ENCODE measurements at places on chromosomes 4 and X. TPM values are rescaled to one million over a fixed set of nuclear protein-coding genes. Genes with fewer than 3 reads are reported as not detected.

DNA sequence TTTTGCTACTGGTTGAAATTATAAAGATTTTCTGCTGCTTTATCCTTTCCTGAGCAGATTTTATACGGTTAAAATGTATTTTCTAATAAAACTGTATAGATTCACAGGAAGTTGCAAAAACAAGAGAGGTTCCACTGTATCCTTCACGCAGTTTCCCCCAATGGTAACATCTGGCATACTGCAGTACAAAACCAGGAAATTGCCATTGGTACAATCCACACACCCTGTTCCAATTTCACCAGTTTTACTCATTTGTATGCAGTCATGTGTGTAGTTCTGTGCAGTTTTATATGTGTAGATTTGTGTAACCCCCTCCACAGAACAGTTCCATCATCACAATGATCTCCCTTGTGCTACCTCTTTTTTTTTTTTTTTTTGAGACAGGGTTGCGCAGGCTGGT, 20.0 kb downstream of the DDX3X start:
- DNase-seq, result no peak

PABPC1L2B gene
- not detected for total RNA-seq

DNA sequence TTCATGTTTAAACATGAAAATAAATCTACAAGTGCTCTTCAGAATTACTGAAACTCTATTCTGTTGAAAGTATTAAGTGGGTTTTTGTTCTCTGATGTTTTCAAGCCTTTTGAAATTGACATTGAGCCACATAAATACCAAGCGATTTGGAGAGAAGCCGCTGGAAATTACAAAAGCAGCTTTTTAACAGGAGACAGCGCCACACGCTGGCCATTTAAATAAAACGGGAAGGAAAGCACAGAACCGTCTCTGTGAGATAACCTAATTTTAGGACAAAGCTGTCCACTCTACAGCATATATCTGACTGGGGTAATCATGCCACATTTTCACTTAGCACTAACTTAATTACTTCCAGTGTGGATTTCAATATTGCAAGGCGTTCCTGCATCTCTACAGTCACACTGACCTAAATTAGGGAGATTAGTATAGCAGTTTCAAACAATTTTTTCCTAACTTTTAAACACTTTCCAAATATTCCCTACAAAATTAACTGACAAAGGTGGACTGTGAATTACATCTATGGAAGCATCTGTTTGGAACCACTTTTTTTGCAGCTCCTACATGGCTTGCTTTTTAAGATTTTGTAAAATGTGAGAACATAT, 6.8 kb upstream of the ANOS1 start:
- DNase-seq, result no peak

GRCh38 chrX:149979126-149979644, 40.9 kb upstream of the EOLA2 start:
- no peak for DNase-seq

SYNPO2 gene
- total RNA-seq, result 418 TPM

UGT2A1 gene
- not detected for total RNA-seq

DNA sequence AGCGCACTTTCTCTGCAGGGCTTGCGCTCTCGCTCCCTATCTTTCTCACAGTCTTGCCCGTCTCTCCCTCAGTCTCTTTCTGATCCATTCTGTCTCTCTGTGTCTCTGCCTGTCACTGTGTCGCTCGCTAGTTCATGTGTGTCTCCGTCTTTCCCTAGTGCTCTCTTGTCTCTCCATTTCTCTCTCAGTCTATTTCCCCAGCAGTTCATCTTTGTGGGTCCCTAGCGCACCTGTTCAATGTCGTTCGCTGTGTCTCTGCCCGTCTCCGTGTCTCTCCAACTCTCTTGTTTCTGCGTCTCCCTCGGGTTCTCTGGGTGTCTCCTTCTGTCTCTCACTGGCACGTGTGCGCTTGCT, 1.5 kb downstream of the GPR101 start:
- no peak for DNase-seq

GRCh38 chr4:98688411-98689290, 30.2 kb upstream of the TSPAN5 start:
- DNase-seq, result no peak

SOD3 gene
- 39.6 TPM for total RNA-seq

- no peak for DNase-seq
Observed at GRCh38 chr4:110344165-110344564, 131.8 kb upstream of the ENPEP start.

DNA sequence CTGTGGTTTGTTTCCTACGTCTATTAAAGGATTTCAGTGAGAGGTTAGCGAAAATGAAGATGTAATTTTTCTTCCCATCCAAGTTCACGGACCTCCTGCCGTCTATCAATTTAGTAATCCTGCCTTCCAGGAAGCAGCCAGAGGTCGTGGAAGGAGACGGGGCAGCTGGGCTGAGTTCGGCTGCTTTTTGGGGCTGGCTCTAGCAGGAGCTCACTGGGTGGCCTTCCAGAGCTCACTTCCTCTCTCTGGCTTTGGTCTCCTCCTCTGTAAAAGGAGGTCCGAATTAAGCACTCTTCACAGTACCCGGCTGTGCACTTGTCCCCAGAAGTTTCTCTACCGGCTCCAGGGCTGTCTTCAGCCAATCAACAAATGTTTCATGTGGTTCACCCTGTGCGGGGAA, 295.4 kb downstream of the BCOR start:
- DNase-seq, result no peak

DNA sequence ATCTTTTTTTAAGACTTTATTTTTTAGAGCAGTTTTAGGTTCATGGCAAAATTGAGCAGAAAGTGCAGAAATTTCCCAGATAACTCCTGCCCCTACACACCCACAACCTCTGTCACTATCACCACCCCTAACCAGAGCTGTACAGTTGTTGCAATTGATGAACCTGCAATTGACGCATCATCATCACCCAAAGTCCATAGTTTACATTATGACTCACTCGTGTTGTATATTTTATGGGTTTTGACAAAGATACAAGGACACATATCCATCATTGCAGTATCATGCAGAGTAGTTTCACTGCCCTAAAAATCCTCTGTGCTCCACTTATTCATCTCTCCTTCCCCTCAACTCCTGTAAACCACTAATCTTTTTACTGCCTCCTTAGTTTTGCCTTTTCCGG, 34.5 kb upstream of the WAS start:
- no peak for DNase-seq

- no peak for DNase-seq
Observed at GRCh38 chrX:130869239-130869638, 33.8 kb downstream of the ENOX2 start.

HEPH gene
- 11.1 TPM for total RNA-seq

LRRC66 gene
- not detected for total RNA-seq

- DNase-seq, result no peak
Observed at GRCh38 chrX:133608406-133608805, 193.1 kb upstream of the GPC4 start.

DNA sequence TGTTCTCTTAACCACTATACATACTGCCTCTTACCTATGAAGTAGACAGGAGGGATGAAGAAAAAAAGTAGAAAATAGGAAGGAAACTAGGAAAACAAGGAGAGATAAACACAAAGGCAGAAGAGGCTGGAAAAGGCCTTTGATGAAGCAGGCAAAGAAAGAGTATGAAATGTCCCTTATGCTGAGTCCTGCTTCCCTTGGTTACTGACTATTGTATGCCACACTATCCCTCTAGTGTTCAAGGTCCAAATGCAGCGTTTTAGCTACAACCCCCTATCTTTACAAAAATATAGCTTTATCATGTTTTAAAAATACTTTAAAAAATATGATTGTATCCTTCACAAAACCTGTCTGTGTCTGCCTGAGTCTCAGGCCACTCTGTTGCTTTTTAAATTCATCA, 233.1 kb downstream of the CAMK2D start:
- no peak for DNase-seq

DUSP9 gene
- 4.0 TPM for total RNA-seq

USP17L24 gene
- not detected for total RNA-seq

DNA sequence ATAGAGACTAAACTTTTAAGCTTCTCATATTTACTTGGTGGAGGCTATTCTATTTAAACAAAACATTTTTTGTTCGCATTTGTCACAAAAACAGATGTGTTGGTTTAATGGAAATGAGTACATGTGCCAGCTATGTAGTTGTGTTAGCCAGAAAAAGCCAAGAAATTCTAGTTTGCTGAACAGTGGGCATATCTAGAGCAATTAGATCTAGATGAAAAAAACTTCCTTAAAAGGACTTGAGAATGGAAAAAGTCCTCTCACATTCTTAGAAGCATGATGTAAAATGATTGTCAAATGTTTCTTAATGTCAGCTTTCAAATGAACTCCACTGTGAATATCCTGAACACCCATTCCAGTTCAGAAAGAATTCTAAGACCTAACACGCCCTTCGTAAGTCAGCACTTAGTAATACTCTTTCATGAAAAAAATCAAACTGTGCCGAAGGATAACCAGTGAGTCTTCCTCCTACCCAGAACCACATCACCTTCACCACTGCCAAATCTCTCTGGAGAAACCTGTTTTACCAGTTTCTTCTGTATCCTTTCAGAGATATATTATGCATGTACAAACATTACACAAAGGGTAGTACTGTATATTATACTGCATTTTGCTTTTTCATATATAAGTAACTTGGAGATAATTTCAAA, 28.2 kb downstream of the PHKA1 start:
- no peak for DNase-seq

STARD8 gene
- total RNA-seq, result 0.95 TPM

USP46 gene
- 22.1 TPM for total RNA-seq

GRCh38 chrX:107704181-107704580, 71.4 kb downstream of the TSC22D3 start:
- DNase-seq, result no peak

SMIM10 gene
- total RNA-seq, result 2.1 TPM

DNA sequence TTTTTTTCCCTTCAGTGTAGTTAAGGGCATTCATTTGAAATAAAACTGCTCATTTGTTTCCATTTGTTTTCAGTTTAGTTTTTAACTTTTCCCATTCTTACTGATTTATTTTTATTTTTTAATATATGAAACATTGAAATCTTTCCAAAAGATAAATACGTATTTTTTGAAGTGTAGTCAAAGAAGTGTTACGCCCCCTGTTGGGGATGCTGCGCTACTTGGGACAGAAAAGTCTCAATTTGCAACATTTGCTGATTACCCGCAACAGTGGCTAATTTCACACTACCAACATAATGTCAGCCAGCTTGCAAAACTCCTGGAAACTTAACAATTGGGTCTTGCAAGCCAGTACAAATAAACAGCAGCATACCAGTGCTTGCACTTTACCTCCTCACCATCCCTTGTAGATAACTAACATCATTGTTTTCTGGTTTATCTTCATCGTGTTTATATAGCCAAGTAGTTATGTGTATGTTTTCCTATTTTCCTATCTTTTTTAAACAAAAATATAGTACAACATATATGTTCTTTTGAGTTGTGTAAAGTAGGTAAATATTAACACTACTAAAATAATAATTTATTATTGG, 158.6 kb downstream of the STPG2 start:
- DNase-seq, result no peak

GRCh38 chrX:96756491-96756890, 71.8 kb downstream of the DIAPH2 start:
- no peak for DNase-seq

GRCh38 chrX:15866147-15866546, 11.5 kb upstream of the AP1S2 start:
- no peak for DNase-seq

DNA sequence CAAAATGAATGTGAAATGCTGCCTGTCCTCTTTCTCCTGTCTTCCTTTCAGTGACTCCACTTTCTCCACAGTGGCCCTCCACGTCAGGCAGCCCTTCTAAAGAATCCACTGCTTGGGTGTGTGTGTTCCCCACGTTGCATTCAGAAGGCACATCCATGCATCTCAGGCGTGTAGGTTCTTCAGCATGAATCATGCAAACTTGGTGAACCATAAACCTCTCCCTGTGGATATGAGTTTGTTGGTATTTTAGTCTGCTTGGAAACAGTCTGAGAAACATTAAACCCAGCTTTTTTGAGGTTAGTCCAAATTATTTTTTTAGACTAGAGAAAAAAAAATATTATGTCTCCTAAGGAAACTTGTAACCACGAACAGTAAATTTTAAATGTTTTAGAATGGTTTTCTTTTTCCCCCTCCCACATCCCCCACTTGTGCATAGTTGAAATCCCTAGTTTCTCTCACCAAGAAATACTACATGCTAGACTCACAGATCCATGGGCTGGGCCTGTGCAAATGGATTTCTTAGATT, 251.6 kb downstream of the CBR4 start:
- no peak for DNase-seq

STATH gene
- not detected for total RNA-seq

- DNase-seq, result no peak
Observed at GRCh38 chrX:10538831-10539230, 81.6 kb downstream of the MID1 start.

AWAT1 gene
- not detected for total RNA-seq

GRCh38 chrX:107450823-107451509, 1.5 kb downstream of the FRMPD3 start:
- no peak for DNase-seq

COX7B2 gene
- total RNA-seq, result not detected

GRCh38 chrX:68084765-68085164, 348.5 kb downstream of the OPHN1 start:
- no peak for DNase-seq

KLHL13 gene
- total RNA-seq, result 4.0 TPM

GRCh38 chrX:24646745-24647182, 383 bp downstream of the PCYT1B start:
- DNase-seq, result no peak

- no peak for DNase-seq
Observed at GRCh38 chr4:38190717-38191178, 230.6 kb downstream of the PTTG2 start.

DNA sequence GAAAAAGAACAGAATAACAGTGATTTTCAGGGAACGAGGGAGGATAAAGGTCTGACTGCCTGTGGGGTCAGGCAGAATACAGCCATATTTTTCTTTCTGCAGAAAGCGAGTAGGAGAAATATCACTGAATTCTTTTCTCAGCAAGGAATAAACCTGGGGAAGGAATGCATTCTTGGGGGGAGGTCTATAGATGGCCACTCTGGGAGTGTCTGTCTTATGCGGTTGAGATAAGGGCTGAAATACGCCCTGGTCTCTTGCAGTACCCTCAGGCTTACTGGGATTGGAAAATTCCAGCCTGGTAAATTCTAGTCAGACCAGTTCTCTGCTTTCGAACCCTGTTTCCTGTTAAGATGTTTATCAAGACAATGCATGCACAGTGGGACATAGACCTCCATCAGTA, 26.3 kb downstream of the CNGA1 start:
- no peak for DNase-seq

- DNase-seq, result no peak
Observed at GRCh38 chr4:138595731-138596460, 353.7 kb upstream of the SLC7A11 start.

DNA sequence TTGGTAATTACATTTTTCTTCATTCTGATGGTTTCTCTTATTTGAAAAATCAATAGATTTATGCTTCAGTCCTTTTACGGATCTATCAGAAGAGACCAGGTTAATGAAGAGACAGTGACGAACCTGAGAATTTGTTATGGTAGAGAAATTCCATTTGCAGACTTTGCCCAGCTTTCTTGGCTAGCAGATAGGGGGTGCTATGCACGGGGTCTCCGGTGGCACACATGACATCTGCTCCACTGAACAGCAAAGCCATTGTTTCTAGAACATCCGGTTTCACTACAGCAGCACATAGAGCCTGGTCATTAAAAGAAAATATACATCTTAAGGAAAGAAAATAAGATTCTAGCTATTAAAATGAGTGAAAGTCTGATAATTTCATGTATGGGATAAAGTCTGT, 85.1 kb downstream of the ARAP2 start:
- DNase-seq, result no peak

- no peak for DNase-seq
Observed at GRCh38 chr4:12716896-12717295, 767.2 kb downstream of the RAB28 start.

CNKSR2 gene
- total RNA-seq, result not detected

GRCh38 chr4:139521754-139522401, 34.1 kb downstream of the SETD7 start:
- DNase-seq, result no peak

FAM184B gene
- 0.76 TPM for total RNA-seq

GAGE2A gene
- not detected for total RNA-seq

ATP10D gene
- total RNA-seq, result 31.5 TPM
